HFF-Myc (cell line): ENCODE measurements at places on chromosomes 5 and 9.

- no peak for DNase-seq
These were observed 13.9 kb downstream of the PCBD2 start for GRCh38 chr5:134918861-134919260.

DNA sequence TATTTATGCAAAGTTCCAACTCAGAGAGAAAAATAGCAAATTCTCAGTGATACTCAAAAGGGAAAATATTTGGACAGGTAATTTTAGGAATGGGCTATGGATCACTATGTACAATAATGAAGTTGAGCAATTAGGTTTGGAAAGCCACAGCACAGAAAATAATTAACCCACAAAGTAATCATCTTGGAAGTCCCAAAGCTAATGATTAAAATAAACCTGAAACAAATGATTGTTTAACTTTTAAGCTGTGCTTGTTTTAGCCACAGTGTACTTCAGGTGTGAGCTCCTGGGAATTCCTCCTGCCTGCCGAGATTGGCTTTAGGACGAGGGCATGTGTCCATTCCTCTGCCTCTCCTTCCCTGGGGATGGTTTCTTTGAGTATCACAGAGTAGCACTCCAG lies 403.9 kb downstream of the ZSWIM6 start:
- no peak for DNase-seq

DNA sequence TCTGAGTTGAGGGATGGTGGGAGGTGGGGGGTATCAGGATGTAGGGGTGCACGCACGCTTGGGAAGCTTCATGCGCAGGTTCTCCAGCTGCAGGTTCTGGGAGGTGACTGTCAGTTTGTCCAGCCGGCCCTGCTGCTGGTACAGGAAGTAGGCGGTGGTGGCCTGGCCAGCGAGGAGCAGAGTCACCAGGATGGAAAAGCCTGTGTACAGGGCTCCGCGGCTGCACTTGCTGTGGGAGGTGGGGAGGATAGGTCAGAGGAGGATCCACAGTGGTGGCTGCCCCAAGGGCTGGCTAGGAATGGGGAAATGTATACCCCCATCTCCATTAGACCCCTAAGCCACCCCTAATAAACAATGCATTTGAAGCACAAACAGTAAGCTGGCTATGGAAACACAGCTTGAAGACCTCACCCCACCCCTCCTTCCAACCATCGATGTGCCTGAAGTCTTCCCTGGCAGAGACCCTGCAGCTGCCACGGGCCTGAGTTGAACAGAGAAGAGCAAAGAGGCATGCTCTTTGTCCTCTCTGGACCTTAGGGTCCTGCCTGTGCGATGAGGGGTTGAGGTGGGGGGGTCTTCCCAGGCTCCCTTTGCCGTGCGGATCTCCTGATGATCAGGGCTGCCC lies 5.5 kb downstream of the CD74 start:
- no peak for DNase-seq

GRCh38 chr5:176407456-176408251 lies 8.7 kb downstream of the CLTB start:
- DNase-seq: no peak

GRCh38 chr5:20678386-20678785 lies 690.4 kb upstream of the CDH18 start:
- no peak for DNase-seq

GRCh38 chr5:35823347-35824098 lies 33.2 kb upstream of the IL7R start:
- no peak for DNase-seq

DNA sequence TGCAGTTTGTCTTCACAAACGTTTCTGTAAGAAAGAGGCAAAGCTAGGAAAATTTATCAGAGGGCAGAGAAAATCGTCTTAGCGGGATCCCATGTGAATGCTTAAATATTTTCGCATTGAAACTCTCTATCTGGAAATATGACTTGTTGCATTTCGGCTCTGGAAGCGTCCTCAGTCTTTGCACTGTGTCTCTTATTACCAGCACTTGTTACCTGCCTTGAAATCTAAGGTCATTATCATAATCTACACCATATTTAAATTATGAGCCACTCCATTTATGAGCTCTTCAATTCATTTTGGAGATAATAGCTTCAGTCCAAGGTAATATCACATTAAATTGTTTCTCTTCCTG lies 1.4 kb downstream of the EGFLAM start:
- DNase-seq: no peak
